ENCODE measurements at places on chromosomes 12 and 14. TPM values are rescaled to one million over a fixed set of nuclear protein-coding genes. Genes with fewer than 3 reads are reported as not detected.

The SLC2A14 gene
- under 0.01 TPM for total RNA-seq

The PPP4R3A gene
- 88.5 TPM for total RNA-seq

The PLA2G1B gene
- 1.2 TPM for total RNA-seq

The FIGNL2 gene
- 0.25 TPM for total RNA-seq

The CD163L1 gene
- total RNA-seq = 1.5 TPM

The MUCL1 gene
- not detected for total RNA-seq

The CLEC6A gene
- total RNA-seq = not detected

The ZNF605 gene
- total RNA-seq = 22.1 TPM

The NXPH4 gene
- total RNA-seq = 1.7 TPM
